ENCODE measurements at places on chromosomes 1 and 21.

DNA sequence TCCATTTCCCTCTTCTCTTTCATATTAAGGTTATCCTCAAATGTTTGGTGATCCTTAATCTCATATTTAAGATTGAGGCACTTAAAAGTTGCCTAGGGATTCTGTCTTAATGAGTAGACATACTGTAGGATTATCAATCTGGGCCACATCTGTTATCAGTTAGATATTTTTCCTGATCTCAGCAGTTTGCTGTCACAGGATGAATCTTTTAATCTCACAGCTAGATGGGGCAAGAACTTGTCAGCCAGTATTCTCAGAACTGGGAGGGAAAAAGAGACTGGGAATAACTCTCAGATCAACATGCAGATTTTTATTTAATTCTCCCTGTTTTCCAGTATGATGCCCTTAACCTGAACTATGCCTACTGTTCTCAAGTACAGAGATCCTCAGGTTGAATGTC, 14.0 kb downstream of the ZNF644 start:
- no peak for DNase-seq

GRCh38 chr1:42279055-42279454, 56.0 kb downstream of the FOXJ3 start:
- no peak for DNase-seq

- no peak for DNase-seq
Measured at GRCh38 chr1:43847290-43847689, 86.3 kb upstream of the ARTN start.

GRCh38 chr1:53381790-53382401, 54.0 kb upstream of the LRP8 start:
- DNase-seq, result no peak

DNA sequence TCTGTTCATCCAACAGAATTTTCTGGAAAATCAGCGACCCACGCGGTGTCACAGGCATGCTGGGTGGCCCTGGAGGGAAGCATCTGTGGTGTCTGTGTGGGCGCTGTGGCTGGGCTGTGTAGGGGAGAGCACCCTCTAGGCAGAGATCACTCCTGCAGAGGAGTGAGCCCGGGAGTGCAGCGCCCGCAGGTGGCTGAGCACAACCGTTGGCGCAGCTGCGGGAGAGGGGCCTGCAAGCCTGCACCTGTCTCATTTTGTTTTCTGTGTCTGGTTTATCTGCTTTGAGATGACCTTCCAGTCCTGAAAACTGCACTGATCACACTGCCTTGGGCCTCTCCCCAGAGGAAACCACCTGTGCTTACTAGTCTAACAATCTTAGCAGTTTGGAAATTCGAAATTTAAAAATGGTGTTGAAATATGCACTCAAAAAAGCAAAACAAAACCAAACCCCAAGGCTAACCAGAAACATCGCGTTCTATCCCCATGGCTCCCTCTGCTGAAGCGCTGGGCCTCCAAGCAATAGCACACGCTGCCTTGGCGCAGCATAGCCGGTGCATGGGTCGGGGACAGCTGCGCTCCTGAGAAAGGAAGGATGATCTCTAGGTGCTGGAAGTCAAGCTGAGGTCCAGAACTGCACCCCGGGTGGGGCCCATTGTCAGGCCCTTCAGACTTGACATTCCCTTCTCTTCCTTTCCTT, 4.8 kb downstream of the FAM3B start:
- DNase-seq, result peak; percentile 50

GRCh38 chr1:50348449-50349241, 74.6 kb downstream of the DMRTA2 start:
- DNase-seq, result peak; percentile 42

DNA sequence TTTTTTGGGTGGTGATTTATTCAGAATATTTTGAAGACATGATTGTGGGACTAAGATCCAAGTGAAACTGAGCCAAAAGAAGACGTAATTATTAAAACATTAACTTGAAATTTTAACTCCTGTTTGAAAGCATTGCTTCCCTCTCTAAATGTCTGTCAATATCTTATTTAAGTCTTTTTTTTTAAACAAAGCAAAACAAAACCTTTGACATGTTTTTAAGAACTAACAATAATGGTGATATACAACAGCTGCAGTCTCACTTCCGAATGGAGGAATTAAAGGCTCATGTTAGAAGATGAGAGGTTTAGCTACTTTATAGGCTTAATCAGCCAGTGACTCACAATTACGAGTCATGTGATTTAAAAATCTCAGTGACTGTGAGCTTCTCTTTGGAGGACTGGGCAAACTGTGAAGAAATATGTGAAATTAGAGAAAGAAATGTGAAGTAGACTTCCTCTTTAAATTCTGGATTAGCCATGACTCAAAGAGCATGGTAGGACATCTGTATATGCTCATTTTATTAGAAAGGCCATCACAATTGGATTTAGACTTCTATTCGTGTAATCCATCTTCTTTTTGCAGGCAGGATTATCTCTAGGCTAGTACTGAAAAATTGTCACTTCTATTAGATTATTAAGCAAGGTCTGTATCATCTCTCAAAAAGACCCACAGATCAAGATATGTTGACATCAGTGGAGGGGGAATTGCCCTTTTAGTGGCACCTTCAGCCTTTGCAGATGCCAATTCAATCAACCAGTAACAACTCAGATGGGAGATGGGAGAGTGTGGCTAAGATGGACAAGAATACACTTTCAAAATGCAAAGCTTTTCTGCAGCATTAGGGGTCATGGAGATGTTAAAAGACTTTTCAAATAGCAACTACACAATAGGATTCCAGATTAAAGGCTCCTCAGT, 28.7 kb downstream of the KCNA3 start:
- DNase-seq, result no peak

DNA sequence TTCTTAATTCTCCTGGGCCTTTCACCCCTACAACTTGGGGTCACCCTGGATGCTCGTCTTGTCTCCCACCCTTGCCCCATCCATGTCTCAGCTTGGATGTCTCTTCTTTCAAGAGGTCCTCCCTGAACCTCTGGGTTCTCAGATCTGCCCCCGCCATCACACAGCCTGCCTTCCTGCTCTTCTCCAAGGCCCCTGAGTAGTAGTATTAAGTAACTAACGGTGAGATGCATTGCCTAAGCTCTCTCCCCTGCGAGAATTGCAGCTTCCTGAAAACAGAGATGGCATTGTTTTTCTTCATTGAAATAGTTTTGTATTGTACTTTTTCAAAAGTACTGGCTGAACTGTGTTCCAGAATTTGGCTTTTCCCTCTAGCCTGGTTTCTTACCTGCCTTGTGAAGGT, 16.0 kb downstream of the MIIP start:
- DNase-seq, result no peak

DNA sequence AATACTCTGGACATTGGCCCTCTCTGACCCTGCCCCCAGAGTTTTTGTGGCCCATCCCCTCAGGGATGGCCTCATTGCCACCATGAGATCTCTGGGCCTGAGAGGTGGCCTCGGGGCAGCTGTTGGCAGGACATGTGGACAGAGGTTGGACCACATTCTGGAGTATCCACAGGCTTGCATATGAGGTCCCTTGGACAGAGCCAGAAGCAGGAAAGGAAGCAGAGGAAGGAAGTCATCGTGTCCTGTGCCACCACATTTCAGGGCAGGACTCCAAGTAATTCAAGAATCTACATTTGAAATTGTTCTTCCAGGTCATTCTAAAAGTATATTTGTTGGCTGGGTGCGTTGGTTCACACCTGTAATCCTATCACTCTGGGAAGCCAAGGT, 95.9 kb upstream of the PPP2R5A start:
- no peak for DNase-seq

GRCh38 chr1:98949621-98950020, 55.0 kb downstream of the PLPPR5 start:
- DNase-seq, result no peak

DNA sequence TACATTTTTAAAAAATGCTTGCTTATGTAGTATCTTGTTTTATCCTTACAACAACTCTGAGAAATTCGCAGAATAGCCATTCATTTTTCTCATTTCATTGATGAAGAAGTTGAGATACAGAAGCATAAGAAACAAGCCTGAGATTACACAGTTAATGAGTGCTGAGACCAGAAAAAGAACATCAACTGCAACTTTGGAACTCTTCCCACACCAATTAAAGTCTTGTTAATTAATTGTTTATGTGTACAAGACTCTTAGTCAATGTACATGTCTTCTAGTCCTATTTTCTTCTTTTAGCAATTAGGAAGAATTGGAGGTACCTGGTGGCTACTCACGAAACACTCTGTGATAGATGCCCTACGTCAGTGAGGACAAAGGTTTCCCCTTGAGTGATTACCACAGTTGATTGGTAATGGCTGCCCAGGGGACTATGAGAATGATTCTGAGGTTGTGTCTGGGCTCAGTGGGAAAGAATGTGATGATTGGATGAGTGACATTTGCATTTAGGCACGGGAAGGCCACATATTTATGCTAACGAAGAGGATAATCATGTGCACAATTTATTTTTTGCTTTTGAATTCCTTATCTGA, 187.4 kb upstream of the KCNK2 start:
- DNase-seq, result no peak

GRCh38 chr21:46500224-46500861, 41.7 kb downstream of the DIP2A start:
- DNase-seq, result no peak

- DNase-seq, result peak; percentile 41
Measured at GRCh38 chr1:29197590-29197924, 15.9 kb upstream of the SRSF4 start.

DNA sequence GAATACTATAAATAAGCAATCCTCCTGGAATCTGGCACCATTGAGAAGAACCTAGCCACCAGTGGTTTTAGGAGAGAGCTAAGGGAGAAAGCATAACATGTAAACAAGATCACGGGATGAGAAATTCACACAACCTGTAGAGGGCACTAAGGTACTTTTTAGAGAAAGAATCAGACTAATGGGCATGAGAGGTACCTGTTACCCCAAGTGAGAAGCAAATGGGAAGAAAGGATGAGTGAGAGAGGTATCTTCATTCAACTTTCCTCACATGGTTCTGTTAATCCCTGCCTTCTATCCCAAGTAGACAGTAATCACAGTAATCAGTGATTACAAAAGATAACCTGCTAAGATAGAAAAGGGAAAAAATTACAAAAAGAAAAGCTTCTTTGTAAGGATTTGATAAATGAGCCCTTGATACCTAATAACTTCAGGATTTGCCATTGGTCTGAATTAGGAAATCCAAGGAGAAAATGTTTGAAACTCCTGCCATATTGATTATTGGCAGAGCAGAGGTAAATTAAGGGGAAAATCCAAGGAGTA, 251.1 kb upstream of the ADGRL2 start:
- peak; percentile 15 for DNase-seq

GRCh38 chr1:150575072-150575489, 4.3 kb downstream of the MCL1 start:
- no peak for DNase-seq

DNA sequence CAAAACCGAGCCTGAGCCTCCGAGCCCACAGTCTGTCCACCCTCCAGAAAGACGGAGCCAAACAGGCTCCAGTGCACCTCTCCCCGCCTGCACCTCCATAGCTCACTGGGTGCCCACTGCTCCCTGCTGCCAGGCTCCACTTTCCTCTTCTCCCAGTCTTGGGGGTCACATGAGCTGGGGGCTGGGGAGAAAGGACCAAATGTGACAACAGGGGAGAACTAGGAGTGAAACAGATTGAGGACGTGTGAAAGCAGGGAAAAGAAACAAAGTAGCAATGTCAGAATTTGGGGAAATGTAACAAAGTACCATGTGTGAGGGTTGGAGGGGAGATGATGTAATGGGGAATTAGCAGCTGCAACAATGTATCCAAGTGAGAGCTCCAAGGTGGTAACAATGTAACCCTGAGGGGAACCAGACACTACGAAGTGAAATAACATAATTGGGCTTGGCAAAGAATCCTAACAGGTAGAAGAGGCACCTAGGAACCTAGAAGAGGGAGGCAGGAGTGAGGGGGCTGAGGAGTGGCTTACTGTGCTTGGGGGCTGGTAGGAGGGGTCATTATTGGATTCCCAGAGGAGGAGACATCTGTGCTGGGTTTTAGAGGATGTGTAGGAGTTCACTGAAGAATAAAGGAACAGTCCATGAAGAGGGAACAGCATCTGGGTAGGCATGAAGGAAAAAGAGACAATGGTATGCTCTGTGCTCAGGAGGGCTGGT, 12.5 kb downstream of the SDC3 start:
- DNase-seq, result no peak

GRCh38 chr1:201702936-201703335, 126.0 kb upstream of the IPO9 start:
- peak; percentile 90 for DNase-seq

DNA sequence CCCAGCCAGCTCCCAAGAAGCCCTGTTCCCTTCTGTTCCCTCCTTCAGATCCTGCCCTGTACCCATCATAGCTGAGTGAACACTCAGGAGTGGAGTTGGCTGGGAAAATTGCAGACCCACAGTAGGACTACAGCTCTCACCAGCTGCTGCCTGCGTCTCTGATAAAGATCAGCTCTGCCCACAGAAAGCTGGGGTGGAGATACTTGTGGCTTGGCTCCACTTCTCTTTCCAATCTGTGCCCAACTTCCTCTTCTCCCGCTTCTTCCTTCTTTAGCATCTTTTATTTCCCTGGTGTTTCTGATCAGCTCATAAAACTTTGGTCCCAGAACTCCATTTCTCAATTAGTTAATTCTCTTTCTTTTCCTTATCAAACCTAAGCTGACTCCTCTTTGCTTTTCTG, 5.5 kb upstream of the CD1A start:
- DNase-seq, result no peak

- no peak for DNase-seq
Measured at GRCh38 chr1:96357141-96357765, 364.3 kb upstream of the PTBP2 start.

GRCh38 chr1:87024936-87025540, 110.6 kb downstream of the HS2ST1 start:
- DNase-seq, result no peak

- no peak for DNase-seq
Measured at GRCh38 chr1:154860156-154860870, 9.8 kb downstream of the KCNN3 start.

DNA sequence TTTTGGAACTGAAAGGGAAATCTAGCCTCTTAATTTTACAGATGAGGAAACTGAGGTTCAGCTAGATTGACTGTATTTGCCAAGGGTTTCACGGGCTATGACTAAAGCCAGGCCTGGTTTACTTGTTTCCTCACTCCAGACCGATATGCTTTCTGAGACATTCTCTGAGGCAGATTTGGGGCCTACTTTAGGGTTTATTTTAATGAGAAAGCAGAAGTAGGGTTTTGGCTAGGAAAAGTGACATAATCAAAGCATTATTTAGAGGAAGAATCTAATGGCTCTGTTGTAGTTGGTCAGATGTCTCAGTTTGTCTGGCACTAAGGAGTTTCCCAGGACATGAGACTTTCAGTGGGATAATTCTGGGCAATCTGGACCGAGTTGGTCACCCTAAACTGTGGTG, 1.5 kb upstream of the RPTN start:
- no peak for DNase-seq

GRCh38 chr1:203273869-203274602, 31.3 kb upstream of the BTG2 start:
- DNase-seq, result no peak

DNA sequence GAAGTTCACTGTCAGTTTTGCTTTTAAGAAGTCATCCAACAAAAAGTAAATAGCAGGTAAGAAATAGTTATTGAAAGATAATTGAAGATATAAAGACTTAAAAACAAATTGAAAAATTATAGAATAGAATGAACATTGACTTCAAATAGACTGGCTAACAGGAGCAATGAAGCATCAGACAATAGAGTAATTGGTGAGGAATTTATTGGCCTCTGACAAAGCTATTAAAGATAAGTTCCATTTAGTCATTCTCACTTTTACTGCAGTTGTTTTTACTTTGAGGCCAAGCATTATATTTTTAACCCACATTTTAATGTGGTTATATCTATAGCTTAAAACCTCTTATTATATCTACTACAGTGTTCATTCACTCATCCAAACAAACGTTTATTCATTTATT, 228.8 kb upstream of the ADGRL2 start:
- DNase-seq, result no peak

GRCh38 chr1:83746234-83746633, 252.7 kb downstream of the TTLL7 start:
- DNase-seq, result no peak

Data from NCI-H187 (cell line).